ENCODE measurements at places on chromosomes 12 and 14.

DNA sequence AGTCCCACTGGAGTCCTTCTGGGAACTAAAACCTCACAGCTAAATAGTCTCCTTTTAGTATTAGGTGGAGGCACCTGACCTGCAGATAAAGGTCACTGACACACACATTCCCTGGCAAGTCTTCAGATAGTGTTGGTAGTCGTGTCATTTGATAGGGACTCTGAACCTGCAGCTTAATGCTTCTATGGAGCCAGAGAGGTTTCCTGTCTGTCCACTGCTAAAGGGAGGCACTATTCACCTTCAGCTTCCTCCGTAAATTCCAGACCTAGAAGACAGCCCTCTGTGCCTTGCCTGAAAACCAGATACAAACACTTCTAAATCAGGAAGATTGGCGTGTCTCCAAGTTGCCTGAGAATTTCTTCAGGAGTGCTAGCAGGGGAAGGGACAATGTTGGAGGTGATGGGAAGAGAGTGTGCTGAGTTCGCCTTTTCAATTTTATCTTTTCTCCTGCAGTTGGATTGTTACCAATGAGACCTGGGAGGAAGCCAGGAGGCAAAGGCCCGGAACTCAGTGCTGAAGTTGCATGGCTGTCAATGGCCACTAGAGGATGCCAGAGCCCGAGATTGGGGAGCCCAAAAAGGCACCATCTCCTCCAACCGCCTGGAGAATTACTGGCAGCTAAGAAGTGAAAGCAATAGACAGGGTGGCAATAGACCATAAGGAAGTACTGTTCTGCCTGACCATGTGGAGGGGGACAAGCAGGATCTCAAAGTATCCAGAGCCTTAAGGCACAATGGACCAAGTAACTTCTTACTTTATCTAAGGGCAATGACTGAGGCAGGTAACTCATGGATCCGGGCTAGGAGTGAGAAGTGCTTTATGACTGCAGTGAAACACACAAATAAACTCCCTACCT, 81.6 kb upstream of the SCAF11 start:
- peak; percentile 38 for DNase-seq

DNA sequence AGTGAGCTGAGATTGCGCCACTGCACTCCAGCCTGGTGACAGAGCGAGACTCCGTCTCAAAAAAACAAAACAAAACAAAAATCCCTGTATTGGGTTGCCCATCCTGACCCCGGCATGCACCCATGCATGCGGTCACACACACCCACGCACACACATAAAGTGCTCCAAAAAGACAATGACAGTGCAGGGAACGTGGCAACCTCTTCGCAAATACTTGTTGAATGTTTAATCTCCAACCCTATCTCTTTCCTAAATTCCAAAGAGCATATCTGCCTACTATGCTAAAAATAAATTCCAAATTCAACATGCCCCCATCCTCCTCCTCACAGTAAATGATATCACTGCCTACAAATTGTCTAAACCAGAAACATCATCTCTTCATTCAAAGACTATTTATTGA, 13.5 kb downstream of the SLC7A7 start:
- DNase-seq: no peak

DNA sequence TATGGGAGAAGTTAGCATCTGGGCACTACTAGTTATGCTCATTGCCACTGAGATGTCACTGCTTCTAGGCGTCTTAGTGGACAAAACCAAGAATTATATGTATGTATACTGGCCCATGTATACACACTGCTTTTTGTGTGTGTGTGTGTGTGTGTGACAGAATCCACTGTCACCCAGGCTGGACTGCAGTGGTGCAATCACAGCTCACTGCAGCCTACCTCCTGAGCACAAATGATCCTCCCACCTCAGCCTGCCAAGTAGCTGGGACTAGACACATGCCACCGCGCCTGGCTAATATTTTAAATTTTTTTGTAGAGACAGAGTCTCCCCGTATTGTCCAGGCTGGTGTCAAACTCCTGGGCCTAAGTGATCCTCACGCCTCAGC, 25.2 kb downstream of the LIMA1 start:
- DNase-seq: no peak

DNA sequence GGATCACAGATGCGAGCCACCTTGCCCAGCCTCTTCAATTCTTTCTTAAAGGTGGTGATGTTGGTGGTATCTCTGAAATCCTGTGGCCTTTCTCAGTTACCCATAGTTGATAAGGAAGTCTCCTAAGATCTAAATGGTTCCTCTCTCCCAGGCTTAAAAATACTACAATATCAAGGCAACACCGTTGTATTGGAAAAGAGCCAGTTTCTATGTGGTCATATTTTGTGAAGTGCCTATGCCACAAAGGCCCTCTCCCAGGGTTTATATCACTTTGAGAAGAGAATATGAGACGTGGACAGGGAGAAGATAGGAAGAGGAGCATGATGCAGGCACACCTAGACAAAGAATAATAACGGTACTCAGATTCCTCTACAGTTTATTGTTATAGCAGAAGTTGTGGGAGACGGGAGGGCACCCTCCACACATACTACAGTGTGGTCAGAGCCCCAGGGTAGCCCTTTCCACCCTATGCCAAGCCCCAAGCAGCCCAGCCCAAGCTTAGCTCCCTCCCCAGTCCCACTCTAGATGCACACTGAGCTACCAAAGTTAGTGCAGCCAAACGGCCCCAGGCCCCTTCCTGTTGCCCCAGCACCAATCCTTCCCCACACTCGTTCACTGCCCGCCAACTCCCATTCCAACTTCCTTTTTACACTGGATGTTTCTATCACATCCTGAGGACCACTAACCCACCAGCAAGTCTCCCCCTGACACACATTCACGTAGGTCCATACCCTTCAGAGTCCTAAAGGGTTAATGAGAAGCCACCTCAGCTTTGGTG, 8.3 kb downstream of the NDRG2 start:
- no peak for DNase-seq

GRCh38 chr14:65704850-65705249, 292.3 kb downstream of the FUT8 start:
- DNase-seq: no peak

- no peak for DNase-seq
Observed at GRCh38 chr12:93336291-93336741, 41.4 kb upstream of the NUDT4 start.

Data from dorsolateral prefrontal cortex (tissue), 122 donors.